ENCODE measurements at places on chromosomes 3 and 15. TPM values are rescaled to one million over a fixed set of nuclear protein-coding genes. Genes with fewer than 3 reads are reported as not detected.

- no peaks in the 10 kb centered on the region for H3K4me1 ChIP-seq
- H3K36me3 ChIP-seq = no peaks in the 10 kb centered on the region
- no peaks in the 10 kb centered on the region for H3K27me3 ChIP-seq
- no peak for DNase-seq
- no peak overlapping the region for H3K27ac ChIP-seq
These were observed 133.6 kb upstream of the ABHD17C start for GRCh38 chr15:80561500-80561899.

DNA sequence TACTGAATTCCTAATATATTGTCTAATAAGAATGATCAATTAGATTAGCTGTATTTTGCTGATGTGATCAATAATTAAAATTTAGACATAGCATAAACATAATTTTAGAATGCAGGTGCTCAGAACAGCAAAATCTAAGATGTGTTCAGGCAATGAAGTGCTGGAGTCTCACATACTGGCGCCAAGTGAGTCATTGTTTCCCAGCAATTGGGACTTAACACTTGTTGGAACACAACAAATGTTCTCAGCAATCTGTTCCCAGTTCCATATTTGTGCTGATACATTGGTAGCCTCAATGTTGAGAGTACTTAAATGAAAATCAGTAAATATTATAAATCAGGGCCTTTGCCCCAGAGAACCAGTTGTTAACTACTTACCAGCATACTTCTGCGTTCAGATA lies 619.0 kb downstream of the ROBO1 start:
- H3K27me3 ChIP-seq = no peaks in the 10 kb centered on the region
- no peak for DNase-seq
- H3K4me1 ChIP-seq = no peaks in the 10 kb centered on the region
- H3K36me3 ChIP-seq = no peaks in the 10 kb centered on the region
- no peak overlapping the region for H3K4me3 ChIP-seq
- no peak overlapping the region for H3K27ac ChIP-seq

MEX3B gene
- 18.2 TPM for total RNA-seq

DNA sequence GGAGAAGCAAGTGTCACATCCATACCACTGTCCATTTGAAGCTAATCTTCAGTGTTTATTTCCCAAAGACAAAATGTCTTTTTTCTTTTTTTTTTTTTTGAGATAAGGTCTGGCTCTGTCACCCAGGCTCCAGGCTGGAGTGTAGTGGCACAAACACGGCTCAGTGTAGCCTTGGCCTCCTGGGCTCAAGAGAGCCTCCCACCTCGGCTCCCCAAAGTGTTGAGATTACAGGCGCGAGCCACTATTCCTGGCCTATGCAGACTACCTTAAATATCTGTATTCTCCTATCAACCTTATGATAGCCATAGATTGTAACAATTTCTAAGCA lies 27.7 kb upstream of the VPS33B start:
- no peak overlapping the region for H3K4me3 ChIP-seq
- no peaks in the 10 kb centered on the region for H3K36me3 ChIP-seq
- DNase-seq = no peak
- no peaks in the 10 kb centered on the region for H3K4me1 ChIP-seq
- H3K27ac ChIP-seq = no peak overlapping the region

GRCh38 chr3:122577409-122578031 lies at the start of gene PARP15:
Gene PARP15, plus strand, starts transcription at chr3:122577650. Its CDS starts 18 bp downstream, at chr3:122577668.
- H3K27ac ChIP-seq = no peak within 1 kb of the TSS
- peak; percentile 24 for DNase-seq
- H3K4me3 ChIP-seq = peak within 1 kb of the TSS; percentile 56
- H3K4me1 ChIP-seq = peaks cover 14% of the 10 kb centered on the region
- H3K27me3 ChIP-seq = no peaks in the 10 kb centered on the region

- no peaks in the 10 kb centered on the region for H3K4me1 ChIP-seq
- H3K36me3 ChIP-seq = no peaks in the 10 kb centered on the region
- H3K4me3 ChIP-seq = no peak overlapping the region
- DNase-seq = no peak
These were observed 56.1 kb downstream of the CALML4 start for GRCh38 chr15:68149059-68149458.

CHRD gene
- 0.53 TPM for total RNA-seq

Data from endothelial cell of umbilical vein (primary cell).